ENCODE measurements at places on chromosomes 3 and 15.

DNA sequence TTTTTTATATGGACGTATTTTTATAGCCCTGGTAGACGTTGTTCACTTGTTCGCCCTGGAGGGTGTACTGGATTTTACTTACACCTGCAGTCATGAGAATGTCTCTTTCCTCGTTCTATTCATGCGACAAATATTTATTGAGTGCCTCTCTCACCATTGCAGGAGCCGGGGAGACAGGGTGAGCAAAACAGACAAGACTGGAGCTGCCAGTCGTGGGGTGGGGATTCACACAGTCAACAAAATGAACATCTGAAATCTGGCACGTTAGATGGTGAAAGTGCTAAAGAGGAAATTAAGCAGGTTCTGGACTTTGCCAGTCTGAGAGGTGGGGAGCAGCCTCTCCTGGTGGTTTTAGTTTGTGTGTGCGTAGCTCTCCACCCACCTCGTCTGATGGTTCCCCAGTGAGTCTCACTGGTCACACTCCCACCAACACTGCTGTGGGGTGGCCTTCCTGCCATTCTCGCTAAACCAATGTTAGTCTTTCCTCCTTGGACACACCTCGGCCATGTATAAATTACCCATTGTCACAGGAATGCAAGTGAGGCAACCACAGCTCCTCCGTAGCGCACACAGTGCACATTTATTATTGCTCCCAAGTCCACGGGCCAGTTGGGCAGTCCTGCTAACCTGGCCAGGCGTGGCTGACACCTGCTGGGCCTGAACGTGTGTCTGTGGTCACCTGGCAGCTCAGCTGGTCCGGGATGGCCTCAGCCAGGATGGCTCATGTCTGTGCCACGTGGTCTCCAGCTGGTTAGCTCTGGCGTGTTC is 31.5 kb downstream of the FBLN2 start:
- DNase-seq, result no peak

DNA sequence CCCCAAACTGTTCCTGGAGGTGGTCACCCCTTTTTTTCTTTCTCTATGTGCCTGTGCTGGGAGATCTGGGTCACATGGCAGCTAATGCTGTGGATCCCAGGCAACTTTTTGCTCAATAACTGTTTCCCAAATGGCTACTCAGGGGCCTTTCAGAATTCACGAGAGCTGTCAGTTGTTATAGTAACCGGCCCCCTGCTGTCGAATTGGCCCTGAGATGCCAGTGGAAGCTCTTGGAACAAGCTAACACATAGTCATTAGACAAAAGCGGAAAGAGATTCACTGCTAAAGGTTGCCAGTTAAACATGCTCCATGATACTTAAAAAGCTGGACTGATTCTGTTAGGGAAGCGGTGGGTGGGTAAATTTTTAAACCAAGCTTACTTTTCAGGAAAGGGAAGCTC is 144.1 kb downstream of the FEZF2 start:
- no peak for DNase-seq

DNA sequence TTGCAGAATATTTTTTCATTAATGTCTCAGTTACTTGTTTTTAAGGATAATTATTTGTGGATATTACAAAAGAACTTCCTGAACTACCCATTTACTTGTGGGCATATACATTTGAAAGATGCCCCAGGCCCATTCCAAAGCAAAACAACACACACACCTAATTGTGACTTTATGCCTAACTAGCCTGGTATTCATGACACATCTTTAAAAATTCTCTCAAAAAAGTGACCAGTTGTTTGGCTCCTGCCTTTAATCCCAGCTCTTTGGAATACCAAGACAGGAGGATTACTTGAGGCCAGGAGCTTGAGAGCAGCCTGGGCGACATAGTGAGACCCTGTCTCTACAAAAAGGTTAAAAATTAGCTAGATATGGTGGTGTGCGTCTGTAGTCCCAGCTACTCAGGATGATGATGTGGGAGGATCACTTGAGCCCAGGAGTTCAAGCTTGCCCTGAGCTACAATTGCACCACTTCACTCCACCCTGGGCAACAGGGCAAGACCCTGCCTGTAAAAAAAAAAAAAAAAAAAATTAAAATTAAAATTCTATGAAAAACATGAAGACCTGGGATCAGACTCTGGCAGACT is 51.7 kb upstream of the SLC4A7 start:
- no peak for DNase-seq

DNA sequence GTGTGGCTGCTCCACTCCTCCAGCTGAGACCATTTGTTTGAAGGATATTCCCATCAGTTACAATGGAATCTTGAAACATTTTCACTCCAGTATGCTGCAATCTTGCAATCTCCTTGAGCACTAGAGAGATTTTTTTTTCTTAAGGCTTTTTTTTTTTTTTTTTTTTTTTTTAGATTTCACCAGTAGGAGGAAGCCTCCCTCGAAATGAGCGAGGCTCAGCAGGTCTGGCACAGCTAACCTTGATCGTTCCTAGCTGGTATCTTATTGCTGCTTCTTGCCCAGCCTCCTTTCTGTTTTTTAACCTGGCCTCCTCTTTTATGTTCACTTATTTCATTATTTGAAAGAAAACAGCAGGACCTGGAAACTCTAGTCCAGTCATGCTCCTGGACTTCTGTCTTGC is 48.1 kb downstream of the RAP2B start:
- peak; percentile 74 for DNase-seq

Data from natural killer cell (primary cell).